Astrocyte (in vitro differentiated cells and primary cell): ENCODE measurements at places on chromosomes 7 and 10. TPM values are rescaled to one million over a fixed set of nuclear protein-coding genes. Genes with fewer than 3 reads are reported as not detected.

The CRPPA gene
- 3.6 and 3.9 TPM in 2 replicates for total RNA-seq

The CPEB3 gene
- total RNA-seq: 1.2 and 1.6 TPM in 2 replicates

The MRLN gene
- not detected in 2 replicates for total RNA-seq

The PLPP4 gene
- 44.1 and 45.1 TPM in 2 replicates for total RNA-seq

The COL26A1 gene
- 6.8 and 7.1 TPM in 2 replicates for total RNA-seq

The AIMP2 gene
- total RNA-seq: 46.9 and 48.3 TPM in 2 replicates

The VPS37D gene
- 2.9 and 3.6 TPM in 2 replicates for total RNA-seq

The ZNF425 gene
- 5.9 and 7.1 TPM in 2 replicates for total RNA-seq

The SUN3 gene
- not detected in 2 replicates for total RNA-seq

The NDUFA5 gene
- 48.9 and 50.4 TPM in 2 replicates for total RNA-seq

The TMEM176B gene
- 0.26 and 0.32 TPM in 2 replicates for total RNA-seq

The SLC26A3 gene
- not detected in 2 replicates for total RNA-seq

The FEZF1 gene
- total RNA-seq: 0.29 and 0.61 TPM in 2 replicates

The CAMK2B gene
- total RNA-seq: 0.18 TPM in 1 of 2 replicates, not detected in the other

The LRRTM3 gene
- 0.09 TPM in 1 of 2 replicates, not detected in the other for total RNA-seq

The RAPGEF5 gene
- total RNA-seq: 0.29 and 1.0 TPM in 2 replicates

GRCh38 chr7:142878315-142878714, 7.2 kb downstream of the TRPV6 start:
- no peak for DNase-seq

DNA sequence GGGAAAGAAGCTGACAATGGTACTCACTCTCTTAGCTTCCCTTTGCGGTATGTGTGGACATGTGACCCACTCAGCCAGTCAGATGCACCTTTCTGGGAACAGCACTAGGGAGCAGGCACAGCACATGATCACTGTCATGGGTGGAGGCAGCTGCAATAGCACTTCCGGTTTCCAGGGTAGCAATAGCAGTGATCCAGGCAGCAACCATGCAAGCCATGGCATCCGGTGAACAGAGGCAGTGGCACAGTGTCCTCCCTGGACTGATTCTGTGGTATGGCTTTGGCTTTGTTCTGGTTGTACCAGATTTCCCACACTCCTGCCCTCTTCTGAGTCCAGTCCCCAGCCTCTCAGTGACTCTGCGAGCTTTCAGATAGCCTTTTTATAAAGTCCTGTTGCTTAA, 86.8 kb upstream of the NAMPT start:
- no peak for DNase-seq

- peak; percentile 76 for DNase-seq
Measured at GRCh38 chr10:3197348-3198003, 24.9 kb upstream of the PITRM1 start.

DNA sequence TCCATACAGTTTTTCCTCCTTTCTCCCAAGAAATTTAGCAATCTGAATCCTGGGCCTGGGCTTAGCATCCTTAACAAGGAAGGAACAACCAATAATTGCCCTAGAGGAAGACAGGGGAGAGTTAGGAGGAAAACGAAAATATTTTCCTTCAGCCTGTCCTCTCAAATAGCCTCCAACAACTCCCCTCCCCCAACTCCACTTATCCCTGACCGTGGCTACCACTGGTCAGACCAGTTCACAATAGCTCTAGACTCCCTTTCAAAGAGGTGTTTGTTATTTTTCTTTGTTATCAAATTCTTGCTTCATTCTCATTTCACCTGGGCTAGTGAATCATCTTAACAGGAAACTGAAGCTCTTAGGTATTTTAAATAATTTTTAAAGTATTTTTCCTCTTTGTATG, 114.1 kb downstream of the CPED1 start:
- no peak for DNase-seq

DNA sequence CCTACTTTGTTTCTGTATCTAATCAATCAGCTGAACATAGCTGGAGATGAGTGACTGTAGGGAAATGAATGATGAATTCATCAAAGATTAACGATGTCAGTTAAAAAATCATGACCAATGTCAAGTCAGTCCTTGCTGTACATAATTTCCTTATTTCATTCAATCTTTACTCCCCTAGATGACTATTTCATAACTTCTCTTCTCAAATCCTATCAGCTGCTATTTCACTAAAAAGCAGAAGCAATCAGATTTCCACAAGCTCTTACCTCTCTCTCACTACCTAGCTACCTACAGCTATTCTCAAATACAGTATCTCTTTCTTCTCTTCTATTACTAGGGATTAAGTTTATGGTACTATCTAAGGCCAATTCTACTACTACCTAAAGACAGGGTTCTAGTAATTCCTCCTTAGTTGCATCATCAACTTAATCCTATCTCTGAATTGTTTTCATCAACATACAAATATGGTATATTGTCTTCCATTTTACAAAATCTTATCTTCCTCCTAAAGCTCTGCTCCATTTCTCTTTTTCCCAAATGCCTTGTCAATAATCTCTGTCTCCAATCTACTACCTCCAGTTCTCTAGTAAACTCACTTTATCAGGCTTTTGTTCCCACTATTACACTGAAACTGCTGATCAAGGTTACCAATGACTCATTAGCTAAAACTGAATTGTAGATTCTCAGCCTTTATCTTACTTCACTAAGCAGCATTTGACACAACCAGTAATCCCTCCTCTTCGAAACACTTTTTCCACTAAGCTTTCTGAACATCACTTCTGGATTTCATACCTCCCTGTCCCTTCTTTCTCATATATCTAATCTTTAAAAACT, 28.4 kb downstream of the JMJD1C start:
- DNase-seq: peak; percentile 70

DNA sequence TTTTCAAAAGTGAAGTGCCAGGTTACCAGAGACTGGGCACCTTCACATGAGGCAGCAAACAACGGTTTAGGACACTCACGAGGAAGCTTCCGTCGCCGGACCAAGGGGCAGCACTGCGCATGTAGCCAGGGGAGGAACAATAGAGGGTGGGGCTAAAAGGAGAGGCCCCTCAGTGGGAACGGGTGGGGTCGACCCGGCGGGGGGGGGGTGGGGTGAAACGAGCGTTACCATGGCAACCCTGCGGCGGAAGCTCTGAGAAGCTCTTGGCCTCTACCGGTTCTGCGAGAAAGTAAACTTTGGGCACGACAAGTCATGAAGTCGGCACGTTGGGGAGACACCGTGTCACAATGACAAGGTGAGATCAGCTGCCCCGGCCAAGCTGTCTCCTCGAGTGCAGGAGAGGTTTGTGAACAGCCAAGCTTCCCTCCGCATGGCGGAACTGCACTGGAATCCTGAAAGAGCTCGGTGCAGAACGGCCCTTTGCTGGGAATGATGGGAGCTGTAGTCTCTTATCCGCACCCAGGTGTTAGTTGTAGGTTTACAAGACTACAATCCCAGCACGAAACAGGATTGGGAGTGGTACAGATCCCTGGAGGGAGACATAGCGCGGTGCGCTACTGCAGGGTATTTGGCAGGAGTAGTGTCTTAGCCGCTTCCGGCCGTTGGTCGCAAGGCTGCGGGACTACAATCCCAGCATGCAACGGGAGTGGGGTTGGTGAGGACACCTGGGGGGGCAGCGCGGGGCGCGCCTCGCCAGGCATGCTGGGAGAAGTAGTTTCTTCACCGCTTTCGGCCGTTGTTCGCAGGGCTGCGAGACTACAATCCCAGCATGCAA, 72.8 kb upstream of the ZNF722 start:
- no peak for DNase-seq

DNA sequence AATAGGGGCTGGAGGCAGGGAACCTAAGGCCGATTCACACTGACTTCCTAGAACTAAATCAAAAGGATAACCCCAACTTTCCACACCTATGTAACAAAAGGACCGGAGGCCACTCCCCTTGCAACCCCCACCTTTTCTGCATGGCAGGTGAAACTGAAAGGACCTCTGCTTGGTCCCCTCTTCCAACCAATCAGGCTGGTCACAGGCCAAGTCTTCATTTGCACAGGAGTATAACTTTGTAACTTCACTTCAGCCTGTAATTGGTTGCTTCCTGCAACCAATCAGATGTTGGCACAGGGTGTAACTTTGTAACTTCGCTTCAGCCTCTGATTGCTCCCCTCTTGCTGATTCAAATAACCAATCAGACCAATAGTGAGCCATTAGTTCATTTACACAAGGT, 190.0 kb downstream of the FAM107B start:
- DNase-seq: no peak

GRCh38 chr7:47326808-47327207, 255.1 kb downstream of the TNS3 start:
- peak; percentile 62 for DNase-seq

- peak; percentile 87 for DNase-seq
Measured at GRCh38 chr10:110495731-110496552, 1.8 kb upstream of the DUSP5 start.

GRCh38 chr7:55441774-55442522, 76.8 kb downstream of the LANCL2 start:
- peak; percentile 79 for DNase-seq

DNA sequence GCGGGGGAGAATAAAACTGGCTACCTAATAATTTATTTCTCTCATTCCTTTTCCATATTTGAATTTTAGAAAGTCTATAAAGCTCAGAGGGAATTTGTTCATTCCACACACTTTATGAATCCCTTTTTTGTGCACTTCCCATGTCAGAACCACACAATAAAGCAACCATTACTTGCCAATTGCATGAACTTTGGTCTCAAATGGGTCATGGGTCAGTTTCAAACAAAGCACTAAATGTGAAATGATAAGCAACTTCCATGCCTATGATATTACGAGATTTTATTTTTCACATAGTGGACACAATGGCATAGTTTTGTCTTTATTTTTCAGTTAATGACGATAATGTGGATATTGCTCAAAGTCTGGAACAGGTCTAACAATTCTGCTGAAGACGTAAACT, 18.6 kb upstream of the RELN start:
- DNase-seq: no peak

- no peak for DNase-seq
Measured at GRCh38 chr7:142391191-142391992, 133.5 kb upstream of the PRSS58 start.

- DNase-seq: no peak
Measured at GRCh38 chr7:94654783-94655125, 1.2 kb downstream of the SGCE start.

DNA sequence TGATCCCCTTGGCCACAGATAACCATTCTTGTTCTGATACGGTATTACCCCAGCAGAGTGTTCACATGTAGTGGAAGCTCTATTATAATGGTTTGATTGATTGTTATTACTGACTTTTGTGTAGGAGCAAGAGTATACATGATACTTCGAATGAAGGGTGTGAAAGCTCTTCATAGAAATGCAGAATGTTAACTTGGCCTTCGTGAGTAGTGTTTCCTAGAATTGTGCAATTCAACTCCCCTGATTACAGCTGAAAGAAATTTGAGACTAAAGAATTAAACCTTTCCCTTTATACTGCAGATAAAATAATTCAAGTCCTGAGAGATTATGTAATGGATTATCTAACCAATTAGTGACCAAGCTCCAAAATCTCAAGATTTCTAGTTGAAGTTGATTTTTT, 38.2 kb downstream of the MKLN1 start:
- DNase-seq: peak; percentile 70

GRCh38 chr10:97514344-97514743, 15.6 kb downstream of the UBTD1 start:
- DNase-seq: no peak

DNA sequence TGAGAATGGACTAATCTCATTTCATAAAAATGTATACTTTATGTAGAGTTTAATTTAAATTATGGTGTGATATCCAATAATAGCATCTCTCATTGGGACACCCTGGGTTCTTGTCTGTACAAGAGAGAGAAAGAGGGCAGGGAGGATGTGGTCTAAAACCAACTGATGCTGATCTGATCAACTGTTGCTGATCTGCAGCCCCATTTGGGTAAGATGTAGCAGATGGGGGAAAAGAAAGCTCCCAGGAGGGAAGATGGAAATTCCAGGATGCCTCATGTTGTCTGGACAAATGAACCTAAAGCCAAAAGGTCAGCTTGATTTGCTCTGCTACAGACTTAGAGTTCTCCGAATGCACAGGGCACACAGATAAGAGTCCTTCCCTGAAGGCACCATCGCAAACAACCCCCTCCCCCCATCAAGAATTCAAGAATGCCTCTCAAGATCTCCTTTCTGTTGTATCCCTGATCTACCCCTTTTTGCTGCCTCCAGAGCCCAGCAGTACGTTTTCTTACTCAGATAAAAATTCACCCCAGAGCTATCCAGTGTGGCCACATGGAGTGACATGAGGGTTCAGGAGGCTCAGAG, 171.4 kb upstream of the INHBA start:
- DNase-seq: no peak

- peak; percentile 91 for DNase-seq
Measured at GRCh38 chr7:158811461-158811860, 17.8 kb downstream of the ESYT2 start.

DNA sequence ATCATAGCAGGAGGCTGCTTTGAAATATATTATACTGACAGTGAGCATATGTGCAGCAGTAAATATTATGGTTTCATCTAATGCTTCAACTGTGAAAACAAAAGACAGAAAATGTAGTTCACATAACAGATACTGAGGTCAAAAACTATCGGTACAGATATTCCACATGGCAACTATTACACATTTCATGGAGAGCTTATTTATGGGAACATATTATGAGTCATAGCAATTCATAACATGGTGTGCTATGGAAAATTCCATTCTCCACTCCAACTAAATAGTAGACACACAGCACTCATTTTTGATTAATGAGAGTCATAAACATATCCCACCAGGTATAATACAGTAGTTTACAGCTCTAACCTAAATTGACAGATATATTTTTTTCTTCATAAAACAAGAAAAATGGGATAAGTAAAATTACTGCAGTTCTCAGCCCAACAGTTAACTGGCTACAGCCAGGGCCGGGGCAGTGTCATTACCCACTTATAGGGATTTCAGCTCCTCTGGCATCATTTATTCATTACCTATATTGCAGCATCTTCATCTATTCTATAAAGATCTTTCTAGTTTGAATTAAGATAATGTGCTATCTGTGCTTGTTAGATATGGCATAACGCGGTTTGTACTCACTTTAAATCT, 475.6 kb upstream of the KLF6 start:
- peak; percentile 52 for DNase-seq

DNA sequence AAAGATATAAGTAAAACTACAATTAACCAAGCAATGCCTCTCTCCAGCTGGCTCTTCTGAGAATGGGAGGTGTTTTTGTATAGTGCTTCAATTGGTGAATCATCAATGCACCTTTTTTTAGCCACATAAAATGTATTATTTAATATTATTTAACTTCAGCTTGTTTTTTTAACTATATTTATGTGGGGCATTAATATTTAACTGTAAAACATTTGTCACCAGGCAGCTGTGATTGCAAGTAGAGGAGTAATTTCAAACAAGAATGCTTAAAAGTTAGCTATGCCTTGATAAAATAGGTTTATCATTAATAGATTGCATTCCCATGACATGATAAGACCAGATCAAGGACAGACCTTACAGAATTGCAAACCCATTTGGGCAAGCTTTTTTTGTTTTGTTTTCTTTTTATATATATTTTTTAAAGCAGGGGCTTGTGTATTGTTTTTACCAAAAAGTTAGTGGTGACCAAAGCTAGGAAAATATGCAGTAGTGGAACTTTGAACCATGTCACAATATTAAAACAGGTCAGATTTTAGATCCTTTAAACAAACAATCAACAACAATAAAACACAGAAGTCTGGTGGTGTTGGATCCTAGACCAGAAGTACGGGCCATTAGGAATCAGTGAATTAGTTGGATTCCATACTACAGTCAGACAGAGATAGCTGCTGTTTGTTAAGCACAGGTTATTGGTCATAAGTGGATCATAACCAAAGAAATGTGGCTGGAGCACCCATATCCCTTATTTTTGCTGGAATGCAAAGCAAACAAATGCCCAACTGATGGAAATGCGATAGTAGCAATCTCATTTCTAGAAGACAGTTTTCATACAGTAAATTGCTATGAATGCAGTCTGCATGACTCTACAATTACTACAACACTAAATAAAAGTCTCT, 2.9 kb downstream of the CAV2 start:
- no peak for DNase-seq

GRCh38 chr7:30428246-30429155, 50.1 kb downstream of the NOD1 start:
- no peak for DNase-seq
